ENCODE measurements at places on chromosomes 7 and 10. TPM values are rescaled to one million over a fixed set of nuclear protein-coding genes. Genes with fewer than 3 reads are reported as not detected.

- H3K4me3 ChIP-seq, result no peak overlapping the region
- peaks cover 17% of the 10 kb centered on the region for H3K4me1 ChIP-seq
- H3K27me3 ChIP-seq, result no peaks in the 10 kb centered on the region
- no peak for DNase-seq
- no peaks in the 10 kb centered on the region for H3K36me3 ChIP-seq
These were observed 32.8 kb downstream of the PIK3AP1 start for GRCh38 chr10:96687317-96688012.

DNA sequence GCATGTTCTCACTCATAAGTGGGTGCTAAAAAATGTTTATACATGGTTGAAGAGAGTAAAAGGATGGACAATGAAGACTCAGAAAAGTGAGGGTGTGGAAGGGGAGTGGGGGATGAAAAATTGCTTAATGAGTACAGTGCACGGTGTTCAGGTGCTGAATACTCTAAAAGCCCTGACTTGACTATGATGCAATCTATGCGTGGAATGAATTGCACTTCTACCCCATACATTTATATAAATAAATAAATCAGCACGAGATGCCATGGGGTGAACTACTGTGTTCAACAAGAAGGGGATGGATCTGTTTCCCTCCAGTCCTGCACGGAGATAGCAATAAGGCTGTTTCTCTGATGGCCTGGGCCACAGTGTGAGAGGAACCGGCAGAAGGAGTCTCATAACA is 254.3 kb upstream of the LYZL1 start:
- 0 out of 2 replicates have a peak, but pooled peaks cover 2% of the 10 kb centered on the region for H3K27me3 ChIP-seq
- H3K4me1 ChIP-seq, result peaks cover 6% of the 10 kb centered on the region
- H3K36me3 ChIP-seq, result no peaks in the 10 kb centered on the region
- DNase-seq, result no peak

DNA sequence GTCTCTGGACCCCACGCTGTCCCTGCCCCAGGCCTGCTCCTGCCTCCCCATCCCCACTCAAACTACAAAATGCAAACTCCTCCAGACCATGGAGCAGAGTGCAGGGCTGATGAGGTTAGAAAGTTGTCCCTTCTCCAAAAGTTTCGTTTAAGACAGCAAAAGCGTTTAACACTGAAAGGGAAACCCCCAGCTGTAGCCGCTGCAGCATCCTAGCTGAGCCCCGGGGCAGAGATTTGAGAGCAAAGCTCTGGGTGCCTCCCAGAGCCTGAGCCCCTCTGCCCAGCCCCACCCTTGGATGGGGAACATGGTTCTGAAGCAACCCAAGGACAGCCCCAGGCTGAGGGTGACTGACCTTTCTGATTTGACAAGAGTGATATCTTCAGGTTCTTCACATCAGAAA is 52.8 kb upstream of the ENO4 start:
- no peaks in the 10 kb centered on the region for H3K4me1 ChIP-seq
- no peak overlapping the region for H3K27ac ChIP-seq
- H3K36me3 ChIP-seq, result no peaks in the 10 kb centered on the region
- H3K27me3 ChIP-seq, result peaks cover 3% of the 10 kb centered on the region

GRCh38 chr10:6151087-6151977 is 51.4 kb upstream of the PFKFB3 start:
- no peak for DNase-seq
- H3K27ac ChIP-seq, result no peak overlapping the region
- peaks cover 39% of the 10 kb centered on the region for H3K36me3 ChIP-seq
- no peaks in the 10 kb centered on the region for H3K27me3 ChIP-seq
- H3K4me1 ChIP-seq, result peaks cover 23% of the 10 kb centered on the region
- no peak overlapping the region for H3K4me3 ChIP-seq

GRCh38 chr7:137836541-137836940 is 10.2 kb downstream of the DGKI start:
- H3K36me3 ChIP-seq, result no peaks in the 10 kb centered on the region
- H3K4me3 ChIP-seq, result no peak overlapping the region
- peaks cover 17% of the 10 kb centered on the region for H3K4me1 ChIP-seq
- 0 out of 2 replicates have a peak, but pooled peaks cover 4% of the 10 kb centered on the region for H3K27me3 ChIP-seq
- DNase-seq, result no peak

- H3K4me1 ChIP-seq, result peaks cover 31% of the 10 kb centered on the region
- peak overlapping the region; percentile 39 for H3K27ac ChIP-seq
- H3K4me3 ChIP-seq, result no peak overlapping the region
- no peak for DNase-seq
- peaks cover 23% of the 10 kb centered on the region for H3K36me3 ChIP-seq
These were observed 52.8 kb downstream of the NRF1 start for GRCh38 chr7:129664029-129665012.

DNA sequence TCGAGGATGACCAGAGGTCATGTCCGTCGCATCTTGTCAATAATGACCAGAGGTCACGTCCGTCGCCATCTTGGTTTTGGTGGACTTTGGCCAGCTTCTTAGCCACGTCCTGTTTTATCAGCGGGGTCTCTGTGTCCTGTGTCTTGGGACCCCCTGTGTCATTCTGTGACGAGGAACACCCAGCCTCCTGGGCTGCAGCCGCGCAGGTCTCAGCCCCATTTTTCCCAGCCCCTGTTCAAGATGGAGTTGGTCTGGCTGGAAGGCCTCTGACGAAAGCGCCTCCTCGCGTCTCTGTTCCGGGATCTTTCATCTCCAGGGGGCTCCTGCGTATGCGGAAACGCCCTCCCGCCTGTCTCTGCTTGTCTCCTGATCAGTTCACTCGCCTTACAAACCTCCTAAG is 134.2 kb downstream of the ELFN1 start:
- no peak overlapping the region for H3K4me3 ChIP-seq
- H3K27me3 ChIP-seq, result no peaks in the 10 kb centered on the region
- DNase-seq, result no peak
- no peaks in the 10 kb centered on the region for H3K36me3 ChIP-seq

- no peaks in the 10 kb centered on the region for H3K4me1 ChIP-seq
- no peak for DNase-seq
- no peaks in the 10 kb centered on the region for H3K36me3 ChIP-seq
- H3K4me3 ChIP-seq, result no peak overlapping the region
These were observed 21.3 kb downstream of the CHST15 start for GRCh38 chr10:124072106-124072505.

DNA sequence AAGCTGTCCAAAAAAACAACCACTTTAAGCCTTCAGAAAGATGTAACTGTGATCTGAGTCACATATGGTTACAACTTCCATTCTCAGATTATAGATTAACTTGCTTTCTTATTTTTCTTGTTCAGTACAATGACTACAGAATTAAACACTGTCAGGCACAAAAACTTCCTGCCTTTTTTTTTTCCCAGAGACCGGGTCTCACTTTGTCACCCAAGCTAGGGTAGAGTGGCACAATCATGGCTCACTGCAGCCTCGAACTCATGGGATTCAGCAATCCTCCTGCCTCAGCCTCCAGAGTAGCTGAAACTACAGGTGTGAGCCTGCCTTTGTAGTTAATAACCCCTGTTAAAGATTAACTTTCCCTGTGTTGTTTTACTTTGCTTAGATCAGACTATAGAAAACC is 163.2 kb downstream of the AVL9 start:
- H3K4me1 ChIP-seq, result peaks cover 6% of the 10 kb centered on the region
- no peaks in the 10 kb centered on the region for H3K36me3 ChIP-seq
- no peak overlapping the region for H3K4me3 ChIP-seq

- H3K36me3 ChIP-seq, result peaks cover 77% of the 10 kb centered on the region
- H3K4me1 ChIP-seq, result peaks cover 4% of the 10 kb centered on the region
These were observed 146.0 kb downstream of the TNS3 start for GRCh38 chr7:47435889-47436312.

DNA sequence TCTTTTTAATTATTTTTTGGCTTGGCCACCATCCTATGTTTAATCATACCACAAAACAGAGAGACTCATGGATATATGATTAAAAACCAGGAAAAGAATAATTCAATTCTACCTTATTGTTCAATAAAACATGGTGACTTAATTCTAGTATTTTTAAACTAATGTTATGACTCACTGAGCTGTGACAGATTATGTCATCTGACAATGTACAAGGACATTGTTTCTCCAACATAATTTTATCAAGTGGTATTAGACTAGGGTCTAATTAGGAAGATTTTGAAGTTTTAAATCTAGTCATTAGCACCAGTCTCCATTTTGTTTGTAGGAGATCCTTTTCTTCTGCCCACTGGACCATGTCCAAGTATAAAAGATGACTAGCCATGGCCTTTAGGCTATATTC is 199.3 kb upstream of the MDFIC start:
- DNase-seq, result no peak
- no peaks in the 10 kb centered on the region for H3K4me1 ChIP-seq

GRCh38 chr10:62890395-62890794 is 74.2 kb upstream of the EGR2 start:
- no peak overlapping the region for H3K27ac ChIP-seq
- H3K27me3 ChIP-seq, result no peaks in the 10 kb centered on the region
- H3K4me1 ChIP-seq, result no peaks in the 10 kb centered on the region
- no peak for DNase-seq
- no peak overlapping the region for H3K4me3 ChIP-seq

DNA sequence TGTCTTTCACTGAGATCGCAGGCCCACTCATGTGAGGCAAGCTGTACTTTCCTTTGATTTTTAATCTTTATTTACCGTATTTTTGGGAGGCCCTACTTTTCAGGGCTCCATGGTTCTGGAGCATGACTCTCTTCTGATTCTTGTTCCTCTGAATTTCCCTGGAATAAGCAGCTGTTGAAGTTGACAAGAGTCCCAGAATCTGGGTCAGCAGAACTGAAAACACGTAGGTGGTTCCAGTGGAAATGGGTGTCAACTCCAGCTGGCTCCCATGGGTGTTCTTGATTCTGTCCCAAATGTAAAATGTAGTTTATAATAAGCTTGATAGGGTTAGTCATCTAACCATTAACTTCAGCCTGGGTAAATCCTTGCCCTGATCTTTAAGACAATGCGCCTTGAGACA is 409.4 kb downstream of the GATA3 start:
- H3K4me3 ChIP-seq, result no peak overlapping the region
- no peak for DNase-seq
- no peak overlapping the region for H3K27ac ChIP-seq
- no peaks in the 10 kb centered on the region for H3K27me3 ChIP-seq

GRCh38 chr7:158586499-158587161 is 993 bp downstream of the PTPRN2 start:
- no peak for DNase-seq
- H3K27ac ChIP-seq, result no peak overlapping the region
- no peaks in the 10 kb centered on the region for H3K4me1 ChIP-seq
- H3K36me3 ChIP-seq, result no peaks in the 10 kb centered on the region

DNA sequence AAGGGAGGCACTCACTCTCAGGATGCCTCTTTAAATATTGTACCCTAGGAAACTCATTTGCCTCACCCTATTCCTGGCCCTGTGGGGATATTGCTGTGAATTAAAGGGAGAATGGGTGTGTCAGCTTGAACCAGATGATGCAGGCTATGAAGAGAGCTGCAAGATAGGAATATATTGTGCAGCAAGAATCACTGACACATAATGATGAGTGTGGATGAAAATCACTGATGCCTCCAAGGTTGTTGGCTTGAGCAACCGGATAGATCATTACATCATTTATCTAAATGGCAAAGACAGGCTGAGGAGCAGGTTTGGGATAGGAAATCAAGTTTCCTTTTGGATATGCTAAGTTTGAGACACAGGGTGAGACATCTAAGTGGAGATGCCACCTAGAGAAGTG is 6.2 kb downstream of the SLC26A4 start:
- no peak overlapping the region for H3K4me3 ChIP-seq
- H3K27me3 ChIP-seq, result peaks cover 9% of the 10 kb centered on the region
- H3K4me1 ChIP-seq, result peaks cover 2% of the 10 kb centered on the region
- H3K27ac ChIP-seq, result no peak overlapping the region
- H3K36me3 ChIP-seq, result no peaks in the 10 kb centered on the region

- H3K36me3 ChIP-seq, result no peaks in the 10 kb centered on the region
- no peak overlapping the region for H3K4me3 ChIP-seq
- H3K4me1 ChIP-seq, result peaks cover 41% of the 10 kb centered on the region
- H3K27ac ChIP-seq, result no peak overlapping the region
These were observed 19.7 kb downstream of the MET start for GRCh38 chr7:116691664-116692063.

- DNase-seq, result no peak
- H3K27ac ChIP-seq, result no peak overlapping the region
- H3K36me3 ChIP-seq, result no peaks in the 10 kb centered on the region
- H3K4me3 ChIP-seq, result no peak overlapping the region
- H3K4me1 ChIP-seq, result no peaks in the 10 kb centered on the region
These were observed 144.2 kb upstream of the NRP1 start for GRCh38 chr10:33478675-33479125.

DNA sequence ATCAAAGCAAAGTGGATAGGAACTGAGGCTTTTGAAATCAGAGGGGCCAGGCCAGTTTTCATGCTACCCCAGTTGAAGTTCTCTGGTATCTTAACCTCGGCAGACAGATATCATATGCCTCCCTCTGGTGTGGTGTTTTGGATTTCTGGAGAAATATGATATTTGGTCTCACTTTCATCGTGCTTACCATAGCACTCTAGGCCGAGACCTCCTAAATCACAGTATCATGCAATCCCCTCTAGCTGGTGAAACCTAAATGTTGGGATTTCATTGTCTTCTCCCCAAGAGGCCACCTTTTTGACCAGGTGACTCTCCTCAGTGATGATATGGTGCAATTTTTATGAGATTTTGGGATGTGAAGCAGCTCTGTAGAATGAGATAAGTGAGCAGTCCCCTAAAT is 183.5 kb downstream of the CREB5 start:
- no peaks in the 10 kb centered on the region for H3K36me3 ChIP-seq
- DNase-seq, result no peak
- no peak overlapping the region for H3K4me3 ChIP-seq
- H3K27ac ChIP-seq, result no peak overlapping the region
- H3K4me1 ChIP-seq, result no peaks in the 10 kb centered on the region

Gene C10orf67
- total RNA-seq, result not detected

Gene NANOS1
- 0.71 TPM for total RNA-seq

Gene CELF2
- not detected for total RNA-seq

Gene FEZF1
- total RNA-seq, result not detected

Gene PRPS1L1
- total RNA-seq, result not detected

Gene PDK4
- not detected for total RNA-seq

Gene SYNPO2L
- not detected for total RNA-seq

Gene KLLN
- 0.81 TPM for total RNA-seq

Gene CTNNA3
- 0.18 TPM for total RNA-seq

Gene PSMC2
- 242 TPM for total RNA-seq

Gene GTPBP4
- 87.4 TPM for total RNA-seq

Gene CPED1
- total RNA-seq, result 64.8 TPM
